ENCODE measurements at places on chromosomes 4 and X. TPM values are rescaled to one million over a fixed set of nuclear protein-coding genes. Genes with fewer than 3 reads are reported as not detected.

PLS3 gene
- total RNA-seq, result 309 TPM

MGST2 gene
- total RNA-seq, result 8.0 TPM

RNF212 gene
- total RNA-seq, result 6.9 TPM

ACOX3 gene
- total RNA-seq, result 22.3 TPM

ZNF330 gene
- total RNA-seq, result 90.1 TPM

PAGE1 gene
- total RNA-seq, result not detected

SERPINA7 gene
- not detected for total RNA-seq

NXF2 gene
- not detected for total RNA-seq

CTAG2 gene
- not detected for total RNA-seq

GABRB1 gene
- 1.4 TPM for total RNA-seq

CENPVL1 gene
- 0.41 TPM for total RNA-seq

CLDN22 gene
- total RNA-seq, result under 0.01 TPM

CT45A9 gene
- total RNA-seq, result not detected

NAT8L gene
- 0.09 TPM for total RNA-seq

FBXO8 gene
- total RNA-seq, result 39.1 TPM

HSFX4 gene
- not detected for total RNA-seq

HPGD gene
- total RNA-seq, result 2.7 TPM

ART3 gene
- total RNA-seq, result not detected

PPP1R2C gene
- total RNA-seq, result not detected

PDZD4 gene
- total RNA-seq, result 0.09 TPM

ABLIM2 gene
- total RNA-seq, result not detected

PAGE5 gene
- not detected for total RNA-seq

BEX3 gene
- 678 TPM for total RNA-seq

KCND1 gene
- total RNA-seq, result 0.81 TPM

PTPN13 gene
- total RNA-seq, result 41.6 TPM

ZFYVE28 gene
- total RNA-seq, result 14.0 TPM

ZNF518B gene
- 15.0 TPM for total RNA-seq

SMAD1 gene
- 140 TPM for total RNA-seq

AIMP1 gene
- 29.9 TPM for total RNA-seq

DUSP9 gene
- total RNA-seq, result not detected

TRPC5OS gene
- not detected for total RNA-seq

FAT1 gene
- total RNA-seq, result 114 TPM

KLB gene
- total RNA-seq, result not detected

TSPAN5 gene
- 42.8 TPM for total RNA-seq

MEPE gene
- not detected for total RNA-seq

CCNA2 gene
- total RNA-seq, result 63.9 TPM

BEND2 gene
- total RNA-seq, result not detected

SLC35A2 gene
- 5.6 TPM for total RNA-seq

RNF128 gene
- 12.6 TPM for total RNA-seq

TLR8 gene
- total RNA-seq, result not detected

TMPRSS11F gene
- not detected for total RNA-seq

CPLX1 gene
- not detected for total RNA-seq

TRIM75 gene
- not detected for total RNA-seq

UPF3B gene
- 7.5 TPM for total RNA-seq

NLGN3 gene
- total RNA-seq, result 1.5 TPM

PDZD11 gene
- 68.0 TPM for total RNA-seq

SPANXN4 gene
- total RNA-seq, result not detected

PCDH18 gene
- total RNA-seq, result 210 TPM

NOA1 gene
- 21.2 TPM for total RNA-seq

CYTL1 gene
- 12.5 TPM for total RNA-seq

GPRIN3 gene
- 0.49 TPM for total RNA-seq

TBX22 gene
- total RNA-seq, result not detected

DGKK gene
- total RNA-seq, result not detected

FGFR3 gene
- 0.45 TPM for total RNA-seq

SLC38A5 gene
- total RNA-seq, result 10.2 TPM

HOPX gene
- 0.36 TPM for total RNA-seq

UGT8 gene
- 0.27 TPM for total RNA-seq

IL15 gene
- total RNA-seq, result 2.3 TPM

SPOCK3 gene
- 1.9 TPM for total RNA-seq
